Left lobe of liver (tissue), 2 donors: ENCODE measurements at places on chromosomes 4 and X. TPM values are rescaled to one million over a fixed set of nuclear protein-coding genes. Genes with fewer than 3 reads are reported as not detected.

CLIC2 gene
- 6.0 TPM for total RNA-seq

DNA sequence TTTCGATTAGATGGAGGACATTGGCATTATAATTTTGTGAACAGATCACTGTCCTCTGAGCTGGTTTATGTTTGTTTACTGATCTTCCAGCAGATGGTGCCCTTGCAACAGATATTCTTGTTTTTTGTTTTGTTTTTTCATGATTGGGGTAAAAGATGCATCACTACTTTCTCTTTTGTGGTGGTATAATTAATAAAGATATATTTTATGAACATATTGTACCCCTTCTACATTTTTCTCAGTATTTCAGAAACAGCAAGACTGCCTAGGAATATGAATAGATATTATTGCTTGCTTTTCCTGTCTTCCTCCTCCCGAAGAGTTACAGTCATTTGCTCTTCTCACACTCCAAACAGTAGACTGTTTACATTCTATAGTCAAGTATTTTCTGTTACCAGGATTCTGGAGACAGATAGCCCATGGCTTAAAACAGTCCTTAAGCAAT, 905.2 kb downstream of the TRAM1L1 start:
- DNase-seq, result no peak

DNA sequence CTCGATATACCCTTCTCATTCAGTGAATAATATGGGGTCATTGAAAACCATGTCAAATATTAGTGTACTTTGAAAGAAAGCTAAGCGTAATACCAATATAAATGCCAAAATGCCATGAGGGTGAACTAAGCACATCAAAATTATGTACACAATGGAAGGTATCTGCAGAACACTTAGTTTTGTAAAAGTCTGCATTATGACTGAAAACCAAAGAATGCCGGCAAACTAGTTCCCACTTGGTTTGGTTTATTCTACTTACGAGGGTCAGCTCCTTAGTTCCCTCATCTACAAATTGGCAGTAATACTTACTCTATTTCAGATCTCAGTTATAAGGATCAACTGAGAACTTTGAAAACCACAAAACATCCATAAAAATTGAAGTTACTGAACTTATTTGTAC, 27.3 kb downstream of the RPS6KA6 start:
- no peak for DNase-seq

GRCh38 chr4:2800691-2801596, 8.1 kb downstream of the SH3BP2 start:
- peak; percentile 66 for DNase-seq

DNA sequence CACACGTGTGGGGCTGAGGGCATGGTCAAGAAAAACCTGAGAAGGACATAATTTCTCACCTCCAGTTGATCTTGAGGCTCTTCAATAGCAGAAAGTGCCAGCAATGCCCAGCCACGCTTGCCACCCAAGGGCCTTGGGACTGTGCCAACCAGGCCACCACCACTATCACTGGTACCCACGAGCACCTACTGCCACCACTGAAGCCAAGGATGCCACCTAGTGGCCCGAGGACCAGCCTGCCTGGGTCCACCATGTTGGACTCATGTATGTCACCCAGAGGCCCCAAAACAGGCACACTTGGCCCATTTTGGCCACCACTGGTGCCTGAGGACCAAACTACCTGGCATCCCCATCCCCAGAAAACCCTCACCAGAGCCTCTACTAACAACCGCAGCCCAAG, 191.8 kb downstream of the ADAM29 start:
- DNase-seq, result no peak

- DNase-seq, result no peak
Measured at GRCh38 chrX:134115270-134115669, 121.7 kb upstream of the CCDC160 start.
